ENCODE measurements at places on chromosomes 11 and 22.
A peak's percentile ranks its signal among the peaks of the same experiment; 100 is the strongest.

DNA sequence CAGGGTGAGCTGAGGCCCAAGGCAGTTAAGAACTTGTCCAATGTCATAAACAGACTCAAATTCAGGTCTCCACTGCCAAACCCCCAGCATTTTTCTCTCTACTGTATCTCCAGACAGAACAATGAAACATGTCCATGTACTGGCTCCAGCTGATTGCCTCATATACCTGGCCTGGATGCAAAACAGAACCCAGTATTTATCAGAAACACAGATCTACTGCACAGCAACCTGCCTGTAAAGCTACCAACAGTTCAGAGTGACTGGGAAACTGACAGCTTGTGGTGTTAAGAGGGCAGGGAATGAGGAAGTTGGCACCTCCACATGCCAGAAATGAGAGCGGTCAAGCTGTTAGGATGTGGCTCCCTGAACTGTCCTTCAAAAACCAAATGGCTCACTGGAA is 41.6 kb downstream of the C11orf71 start:
- no peak for DNase-seq

DNA sequence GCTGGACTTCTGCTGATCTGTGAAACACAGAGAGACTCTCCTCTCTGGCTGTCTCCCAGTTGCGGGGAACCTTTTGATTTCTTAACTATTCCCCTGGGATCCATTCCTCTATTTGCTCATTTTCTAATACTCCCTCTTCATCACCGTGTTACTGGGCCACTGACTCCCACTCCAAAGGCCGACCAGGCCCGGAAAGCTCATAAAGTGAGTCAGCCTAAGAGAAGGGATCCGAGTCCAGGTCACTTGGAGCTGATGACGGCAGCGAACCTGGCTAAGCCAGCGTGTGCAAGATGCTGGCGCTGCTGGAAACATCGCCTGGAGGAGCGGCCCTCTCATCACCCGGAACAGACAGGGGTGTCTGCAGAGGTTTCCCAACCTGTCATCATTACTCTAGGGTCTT is 112.8 kb downstream of the FBXO7 start:
- no peak for DNase-seq

- DNase-seq, result no peak
Observed at GRCh38 chr11:17927041-17927440, 85.8 kb downstream of the SERGEF start.

GRCh38 chr11:132119573-132119972 is 749.2 kb downstream of the NTM start:
- no peak for DNase-seq

DNA sequence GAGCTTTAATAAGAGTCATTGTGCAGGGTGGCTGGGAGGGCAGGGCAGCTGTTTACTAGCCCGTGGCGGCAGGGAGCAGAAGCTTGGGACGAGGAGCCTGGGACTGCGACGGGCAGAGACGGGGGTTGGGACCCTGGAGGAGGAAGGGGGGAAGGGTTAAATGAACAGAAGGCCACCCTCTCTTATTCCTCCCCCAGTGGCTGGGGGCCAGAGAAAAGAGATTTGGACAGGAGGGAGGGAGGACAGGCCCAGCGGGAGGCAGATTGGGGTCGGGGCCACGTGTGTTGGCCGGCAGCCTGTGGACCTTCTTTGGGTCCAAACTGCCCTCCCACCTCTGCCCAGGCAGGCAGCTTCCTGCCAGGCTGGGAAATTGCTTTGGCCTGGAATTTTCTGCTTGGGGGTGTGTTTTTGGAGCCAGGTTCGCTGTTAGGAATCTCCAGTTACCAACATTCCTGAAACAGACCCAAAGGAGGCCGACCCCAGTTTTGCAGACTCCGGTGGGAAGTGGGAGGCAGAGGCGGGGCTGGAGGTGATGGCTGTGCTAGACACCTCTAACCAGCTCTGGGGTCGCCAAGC is 50.2 kb downstream of the APOL3 start:
- no peak for DNase-seq

DNA sequence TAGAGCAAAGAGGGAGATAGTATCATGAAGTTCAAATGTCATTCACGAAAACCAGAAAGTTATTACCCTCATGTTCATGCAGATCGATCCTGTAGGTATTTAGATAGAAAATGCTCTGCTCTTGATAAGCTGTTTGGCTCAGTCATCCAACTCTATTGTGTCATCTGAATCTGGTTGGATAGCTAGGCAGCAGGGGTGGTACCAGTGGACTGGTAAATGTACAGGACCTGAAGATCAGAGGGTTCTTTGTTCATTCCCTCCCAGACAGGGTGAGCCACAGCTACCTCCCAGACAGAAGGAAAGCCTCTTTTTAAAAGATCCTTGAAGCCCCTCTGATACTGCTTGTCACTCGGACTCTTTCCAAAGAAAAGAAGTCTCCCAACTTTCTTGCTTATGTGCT is 29.8 kb upstream of the DRD2 start:
- no peak for DNase-seq

- no peak for DNase-seq
Observed at GRCh38 chr22:20275836-20276235, 7.7 kb upstream of the RTN4R start.

- DNase-seq, result no peak
Observed at GRCh38 chr11:111309215-111309915, 11.0 kb downstream of the POU2AF3 start.

GRCh38 chr22:39797528-39798147 is 95.9 kb downstream of the ENTHD1 start:
- DNase-seq, result no peak

DNA sequence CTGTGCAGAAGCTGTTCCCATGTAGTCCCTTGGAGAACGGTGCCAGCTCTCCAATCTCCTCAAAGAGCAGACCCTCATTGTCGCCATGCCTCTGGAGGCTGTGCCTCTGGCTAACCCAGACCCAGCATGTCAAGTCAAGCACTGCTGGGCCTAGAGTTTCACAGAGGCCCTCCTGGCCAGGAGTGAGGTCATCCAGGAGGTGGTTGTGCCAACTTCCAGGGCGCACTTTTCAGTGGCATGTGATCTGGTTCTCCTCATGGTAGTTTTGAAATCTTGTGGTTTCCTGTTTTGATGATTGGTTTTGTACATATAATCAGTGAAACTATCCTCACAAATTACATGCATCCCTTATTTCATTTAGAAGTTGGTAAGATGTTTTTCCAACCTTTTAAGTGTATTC is 78.9 kb downstream of the PPFIBP2 start:
- no peak for DNase-seq

- no peak for DNase-seq
Observed at GRCh38 chr22:20437613-20438426, at the start of gene SCARF2. Gene SCARF2, minus strand, starts transcription at chr22:20437825. Its CDS starts 71 bp downstream, at chr22:20437754.

DNA sequence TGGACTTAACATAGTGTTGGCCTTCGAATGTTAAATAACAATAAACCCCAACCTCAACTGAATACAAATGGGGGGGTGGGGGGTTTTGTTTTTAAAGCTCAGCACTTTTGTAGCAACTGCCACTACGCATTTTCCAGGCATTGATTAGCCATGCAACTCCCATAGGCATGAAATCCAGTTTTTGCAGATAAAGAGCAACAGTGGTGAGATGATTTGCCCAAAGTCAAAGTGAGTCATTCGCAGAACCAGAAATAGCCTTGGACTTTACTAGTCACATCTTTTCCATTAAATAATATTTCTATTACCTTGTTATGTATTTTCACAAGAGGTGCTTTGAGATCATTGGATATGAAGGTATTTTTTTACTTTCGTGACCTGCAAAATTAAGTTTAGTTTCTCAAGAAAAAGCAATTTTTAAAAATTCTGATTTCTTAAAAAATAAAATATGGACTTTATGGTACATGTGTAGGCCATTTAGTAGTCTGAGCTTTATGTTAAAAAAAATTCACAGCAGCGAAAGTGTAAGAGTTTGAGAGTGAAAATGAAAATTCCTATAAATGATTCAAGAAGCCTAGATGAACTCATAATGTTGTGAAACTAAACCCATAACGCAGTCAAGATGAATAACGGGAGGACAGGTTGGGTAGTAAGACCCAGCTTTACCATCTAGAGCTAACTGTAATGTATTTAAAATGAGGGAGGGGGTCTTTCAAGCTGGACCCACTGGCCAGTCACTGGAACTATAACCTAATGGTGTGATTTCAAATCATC is 1.9 kb upstream of the PHF21A start:
- no peak for DNase-seq

DNA sequence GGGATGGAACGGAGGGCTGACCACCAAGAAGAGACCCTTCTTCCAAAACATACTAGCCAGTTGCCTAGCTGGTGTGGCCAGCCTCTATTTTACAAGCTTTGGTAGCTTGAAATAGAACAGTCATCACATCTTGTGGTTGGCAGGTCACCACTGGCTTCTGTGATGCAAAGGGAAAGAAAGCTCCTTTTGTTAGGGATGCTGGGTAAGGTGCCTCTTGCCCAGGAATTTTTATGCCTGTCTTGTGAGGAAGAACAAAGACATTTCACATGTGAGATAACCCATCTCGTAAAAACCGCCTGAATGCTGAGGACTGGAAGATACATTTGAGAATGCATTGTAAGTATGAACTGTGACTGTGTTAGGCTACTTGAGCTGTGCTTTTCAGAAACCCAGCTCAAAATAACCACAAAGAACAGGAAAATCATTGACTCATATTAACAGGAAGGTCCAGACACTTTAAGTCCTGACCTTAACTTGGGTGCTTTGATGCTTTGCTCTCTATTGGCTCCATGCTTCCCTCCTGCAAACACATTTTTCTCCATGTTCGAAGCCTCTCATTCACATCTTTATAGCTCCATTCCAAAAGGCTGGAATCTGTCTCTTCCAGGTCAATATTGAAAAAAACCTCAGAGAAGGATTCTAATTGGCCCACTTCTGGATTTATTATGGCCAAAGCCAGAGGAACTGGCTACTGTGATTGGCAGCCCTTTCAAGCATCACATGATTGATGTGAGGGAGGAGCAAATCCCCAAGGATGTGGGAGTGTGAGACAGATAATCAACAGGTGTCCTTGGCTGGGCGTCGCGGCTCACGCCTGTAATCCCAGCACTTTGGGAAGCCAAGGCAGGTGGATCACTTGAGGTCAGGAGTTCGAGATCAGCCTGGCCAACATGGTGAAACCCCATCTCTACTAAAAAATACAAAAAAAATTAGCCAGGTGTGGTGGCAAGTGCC is 53.9 kb downstream of the MICAL2 start:
- no peak for DNase-seq

- no peak for DNase-seq
Observed at GRCh38 chr11:11531131-11531908, 90.5 kb downstream of the GALNT18 start.

DNA sequence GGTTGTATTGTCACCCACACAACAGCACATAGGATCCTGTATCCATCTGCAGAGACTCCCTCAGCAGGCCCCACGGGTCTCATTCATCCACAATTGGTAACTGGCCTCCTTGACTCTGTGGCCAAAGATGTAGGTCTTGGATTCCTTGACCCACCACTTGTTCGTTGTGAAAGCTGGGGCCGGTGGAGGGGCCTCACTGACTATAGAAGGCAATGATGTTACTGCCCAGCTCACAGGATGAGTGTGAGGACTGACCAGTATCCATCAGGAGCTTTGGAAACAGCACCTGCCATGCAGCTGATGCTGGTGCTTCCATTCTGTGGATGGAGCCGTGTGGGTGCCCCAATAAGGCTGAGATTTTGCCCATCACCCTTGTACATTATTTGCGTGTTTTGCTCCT is 615.7 kb downstream of the BRD1 start:
- DNase-seq, result peak; percentile 23

DNA sequence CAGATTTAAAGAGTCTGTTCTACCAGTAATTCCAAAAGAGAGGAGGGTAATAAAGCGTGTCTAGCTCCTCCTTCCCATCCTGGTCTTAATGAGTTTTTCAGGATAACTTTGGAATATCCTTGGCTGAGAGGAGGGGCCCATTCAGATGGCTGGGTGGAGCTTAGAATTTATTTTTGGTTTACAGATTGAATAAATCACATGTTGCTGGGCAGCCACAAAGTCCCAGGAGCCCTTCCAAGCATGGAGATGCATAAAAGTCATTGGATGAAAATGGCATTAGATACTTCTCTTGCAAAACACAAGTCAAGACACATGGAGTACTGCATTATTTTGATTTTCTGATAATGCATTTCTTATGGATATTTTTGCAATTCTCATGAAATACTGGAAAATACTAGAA is 139.0 kb downstream of the TRPC6 start:
- no peak for DNase-seq

DNA sequence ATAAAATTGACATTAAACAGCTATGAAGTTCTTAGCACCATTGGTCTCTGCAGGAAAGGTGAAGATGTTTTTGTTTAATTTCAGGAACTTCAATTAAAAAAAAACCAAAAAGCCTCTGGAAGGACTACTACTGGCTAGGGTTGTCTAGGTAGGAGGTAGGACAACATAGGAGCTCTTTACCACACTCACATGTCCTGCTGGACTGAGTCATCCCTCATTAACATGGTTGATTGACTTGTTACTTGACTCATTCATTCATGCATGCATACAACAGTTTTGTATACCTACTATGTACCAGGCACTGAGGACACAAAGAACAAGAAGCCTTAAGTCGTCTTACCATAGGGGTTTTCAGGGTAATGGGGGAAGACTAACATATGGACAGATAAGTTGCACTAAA is 216.9 kb upstream of the ARHGAP20 start:
- DNase-seq, result no peak

DNA sequence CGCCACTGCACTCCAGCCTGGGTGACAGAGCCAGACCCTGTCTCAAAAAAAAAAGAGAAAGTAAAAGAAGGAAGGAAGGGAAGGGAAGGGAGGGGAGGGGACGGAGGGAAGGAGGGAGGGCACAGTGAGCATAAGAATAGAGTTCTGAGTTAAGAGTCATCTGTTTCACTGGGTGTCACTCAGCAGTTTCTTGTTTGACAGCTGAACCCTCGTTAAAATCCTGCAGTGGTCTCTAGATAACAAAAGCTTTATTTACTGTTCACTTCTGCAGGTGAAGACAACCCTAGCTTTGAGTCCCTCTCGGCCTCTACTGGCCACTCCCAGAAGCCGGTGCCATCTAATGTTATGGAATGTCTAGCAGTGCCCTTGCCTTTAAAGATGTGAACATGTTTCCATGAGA is 71.2 kb downstream of the CLPB start:
- DNase-seq, result no peak

DNA sequence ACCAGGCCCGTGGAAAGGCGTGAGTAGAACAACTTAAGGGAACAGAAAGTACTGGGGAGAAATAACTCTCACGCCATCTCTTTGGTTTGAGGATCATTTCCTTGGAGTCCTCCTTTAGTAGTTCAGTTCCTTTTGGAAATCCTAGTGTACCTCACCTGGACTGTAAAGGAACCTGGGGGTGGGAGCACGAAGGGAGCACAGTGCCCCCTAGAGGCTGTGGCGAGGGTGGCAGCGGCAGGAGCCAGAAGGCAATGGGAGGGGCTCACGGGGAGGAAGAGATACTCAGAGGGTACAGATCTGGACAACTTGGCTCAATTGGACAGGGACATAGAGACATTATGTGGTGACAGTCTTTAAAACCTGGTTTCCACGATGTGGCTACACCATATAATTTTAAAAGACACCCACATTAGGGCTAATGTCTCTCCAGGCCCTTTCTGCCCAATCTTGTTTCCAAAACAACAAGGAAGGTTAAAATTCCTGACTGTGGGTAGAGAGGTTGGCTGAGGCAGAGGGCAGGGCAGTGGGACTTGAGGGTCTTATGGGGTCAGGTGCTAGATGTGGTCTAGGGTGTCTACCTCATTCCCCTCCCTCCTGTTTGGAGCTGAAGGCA is 87.0 kb downstream of the CSNK2A3 start:
- DNase-seq, result peak; percentile 88
